BJ (cell line): ENCODE measurements at places on chromosomes 2 and 18.

DNA sequence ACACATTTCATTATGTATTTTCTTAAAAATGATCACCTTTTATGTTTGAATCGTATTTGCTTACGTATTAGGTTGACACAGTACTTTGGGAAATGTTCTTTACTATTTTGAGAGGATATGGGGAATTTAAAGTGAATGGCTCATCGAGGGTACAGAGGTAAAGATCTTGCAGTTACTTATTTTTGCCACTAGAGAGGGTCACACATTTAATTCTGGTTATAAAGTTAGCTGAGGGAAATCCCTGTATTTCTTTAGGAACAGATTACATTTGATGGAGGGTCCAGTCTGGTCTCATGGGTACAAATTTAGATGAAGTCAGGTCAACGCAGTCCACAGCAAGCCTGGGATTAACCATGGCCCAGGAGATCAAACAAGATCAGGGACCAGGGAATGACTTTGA is 24.5 kb downstream of the DYNC2LI1 start:
- DNase-seq = no peak

DNA sequence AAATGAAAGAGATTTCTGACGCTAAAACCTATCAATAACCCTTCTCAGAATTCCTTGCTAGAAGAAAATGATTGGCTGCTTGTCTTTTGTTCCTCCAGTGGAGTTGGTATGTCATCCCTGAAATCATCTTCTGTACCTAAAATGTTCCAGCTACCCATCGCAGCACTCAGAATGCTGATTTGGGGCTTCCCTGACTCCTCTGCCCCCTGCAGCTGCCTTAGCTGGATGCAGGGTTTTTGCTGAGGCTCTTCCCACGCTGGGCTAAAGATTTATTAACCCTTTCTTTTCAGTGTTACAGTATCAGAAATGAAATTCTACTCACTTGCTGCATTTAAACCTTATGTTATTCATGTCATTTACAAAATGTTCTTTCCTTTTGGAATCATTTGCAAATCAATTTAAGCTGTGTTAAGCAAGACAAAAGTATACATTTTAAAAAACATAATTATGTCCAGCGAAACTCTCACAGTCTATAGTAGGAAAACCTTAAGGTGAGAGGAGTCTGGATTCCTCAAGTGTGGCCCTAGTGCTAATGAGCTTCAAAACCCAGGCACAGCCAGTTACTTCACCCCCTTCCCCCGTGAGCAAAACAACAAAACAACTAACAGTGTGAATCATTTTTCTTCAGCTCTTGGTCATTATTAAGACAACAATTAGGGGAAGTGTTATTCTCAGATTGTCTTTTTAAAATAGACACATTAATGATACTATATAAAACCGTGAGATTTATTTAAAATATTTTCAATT is 32.8 kb downstream of the PKP4 start:
- no peak for DNase-seq

DNA sequence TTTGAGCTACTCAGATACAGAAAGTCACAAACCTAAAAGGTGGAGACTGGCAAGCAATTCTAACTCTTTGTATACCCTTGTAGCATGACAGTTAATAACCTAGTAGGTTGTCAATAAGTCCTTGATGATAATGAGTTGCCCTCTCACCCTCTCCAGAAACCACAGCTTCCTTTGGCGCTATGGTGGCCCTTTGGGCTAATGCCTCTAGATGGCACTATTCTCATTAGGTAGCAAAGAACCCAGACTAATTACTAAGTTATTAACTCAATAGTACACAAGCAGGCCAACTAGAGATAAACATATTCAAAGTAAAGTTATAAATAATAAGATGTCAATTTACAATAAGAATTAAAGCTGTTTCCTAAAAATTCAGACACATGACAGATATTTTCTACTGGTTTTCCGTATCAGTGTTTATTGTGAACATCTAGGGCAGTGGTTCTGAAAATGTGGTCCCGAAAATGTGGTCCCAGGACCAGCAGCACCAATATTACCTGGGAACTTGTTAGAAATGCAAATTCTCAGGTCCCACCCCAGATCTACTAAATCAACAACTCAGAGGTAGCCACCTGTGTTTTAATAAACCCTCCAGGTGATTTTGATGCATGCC is 41.1 kb downstream of the LDAH start:
- DNase-seq = no peak

DNA sequence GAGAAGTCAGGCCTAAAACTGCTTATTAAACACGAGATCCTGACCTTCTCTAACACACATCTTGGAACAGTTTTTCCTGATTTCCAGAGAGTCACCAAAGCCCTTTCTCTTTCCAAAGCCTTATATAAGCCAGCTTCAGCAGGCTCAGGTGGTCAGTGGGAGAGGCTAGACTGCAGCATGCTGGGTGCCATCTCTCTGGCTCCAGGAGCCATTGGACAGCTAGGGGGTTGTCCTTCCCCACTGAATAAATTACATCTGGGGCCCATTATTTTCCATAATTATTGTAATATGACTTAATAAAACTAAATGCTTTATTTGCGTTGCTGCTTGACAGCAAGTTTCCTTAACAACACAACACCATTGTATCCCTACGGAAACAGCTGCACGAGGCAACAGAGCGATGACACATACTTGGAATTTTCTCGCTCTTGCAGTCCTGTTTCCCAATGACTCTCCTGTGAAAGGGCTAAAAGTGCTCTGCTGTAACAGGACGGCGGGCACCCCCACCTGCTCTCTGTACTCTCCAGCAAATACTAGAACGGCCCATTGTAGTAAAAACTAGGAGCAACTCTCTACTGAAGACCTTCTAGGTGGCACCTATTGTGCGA is 160.6 kb downstream of the RNF144A start:
- no peak for DNase-seq

DNA sequence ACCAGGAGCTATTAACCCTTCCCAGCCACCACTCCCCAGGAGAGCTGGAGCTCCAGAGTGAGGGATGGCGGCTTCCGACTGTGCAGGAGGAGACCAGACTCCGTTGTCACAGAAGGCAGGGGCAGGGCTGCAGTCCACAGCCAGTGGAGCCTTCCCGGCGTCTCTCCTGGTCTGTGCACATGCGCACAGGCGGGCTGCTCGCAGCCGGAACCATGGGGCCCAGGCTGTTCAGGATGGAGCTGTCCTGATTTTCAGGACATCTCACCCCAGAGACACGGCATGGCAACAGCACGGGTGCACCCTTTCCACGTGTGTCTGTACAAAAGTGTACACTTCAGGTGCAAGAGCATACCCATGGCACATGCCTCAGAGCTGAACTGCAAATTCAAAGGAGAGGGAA is 28.9 kb downstream of the EIPR1 start:
- no peak for DNase-seq

DNA sequence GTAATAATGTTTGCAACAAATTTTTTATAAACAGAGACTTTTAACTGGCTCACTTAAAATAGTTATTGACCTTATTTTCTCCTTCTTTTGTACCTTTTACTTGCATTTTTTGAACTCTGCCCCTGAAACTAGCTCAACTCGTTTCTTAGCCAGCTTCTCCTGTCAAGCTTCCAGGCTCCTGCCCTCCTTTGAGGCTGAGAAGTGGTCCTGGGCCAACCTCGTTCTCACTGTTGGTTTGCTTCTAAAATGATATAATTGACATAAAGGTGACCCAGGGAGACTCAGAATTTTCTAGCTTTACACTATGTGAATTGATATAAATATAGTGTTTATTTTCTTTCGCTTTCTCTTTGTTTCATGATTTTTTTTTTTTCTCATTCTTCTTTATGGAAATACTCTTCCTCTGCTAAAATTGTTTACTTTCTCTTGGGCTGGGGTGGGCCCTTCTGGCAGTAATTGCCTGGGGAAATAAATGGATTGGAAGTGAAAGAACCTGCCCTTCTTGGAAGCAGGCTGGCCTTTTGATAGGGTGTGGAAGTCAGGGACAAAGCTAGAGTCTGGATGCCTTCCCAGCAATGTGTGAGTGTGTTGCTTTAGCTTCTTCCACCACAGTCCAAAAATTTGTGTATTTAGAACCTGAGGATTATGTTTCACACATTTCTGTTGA is 30.7 kb downstream of the GPD2 start:
- DNase-seq = no peak

DNA sequence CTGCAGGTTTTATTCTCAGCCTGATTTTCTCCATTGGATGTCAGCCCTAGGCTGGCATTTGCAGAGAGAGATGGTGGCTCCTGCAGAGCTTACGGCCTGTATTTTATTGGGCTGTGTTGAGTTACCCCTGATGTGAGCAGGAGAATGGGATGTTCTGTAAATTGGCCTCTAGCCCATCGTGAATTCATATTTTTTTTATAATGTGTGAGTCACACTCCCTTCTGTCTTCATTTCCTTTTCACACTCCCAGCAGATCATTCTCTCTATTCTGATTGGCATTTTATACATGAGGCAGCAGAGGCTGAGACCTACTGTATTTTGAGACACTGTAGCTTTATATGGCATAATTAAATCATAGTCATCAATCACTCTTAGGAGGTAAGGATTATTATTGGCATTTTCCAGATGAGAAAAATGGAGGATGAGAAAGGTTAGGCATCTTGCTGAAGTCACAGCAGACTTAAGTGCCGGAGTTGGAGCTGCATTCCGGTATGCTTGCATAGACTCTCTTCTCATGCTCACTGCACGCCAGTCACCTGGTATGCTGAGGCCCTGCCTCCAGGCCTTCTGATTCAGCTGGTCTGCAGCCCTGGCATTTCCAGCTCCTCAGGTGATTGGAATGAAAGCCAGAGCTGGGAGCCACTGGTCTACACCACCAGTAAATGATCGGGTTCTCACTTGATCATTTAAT is 142.4 kb downstream of the NEDD4L start:
- DNase-seq = peak; percentile 52

GRCh38 chr18:41703744-41704530 is 251.1 kb upstream of the PIK3C3 start:
- no peak for DNase-seq

DNA sequence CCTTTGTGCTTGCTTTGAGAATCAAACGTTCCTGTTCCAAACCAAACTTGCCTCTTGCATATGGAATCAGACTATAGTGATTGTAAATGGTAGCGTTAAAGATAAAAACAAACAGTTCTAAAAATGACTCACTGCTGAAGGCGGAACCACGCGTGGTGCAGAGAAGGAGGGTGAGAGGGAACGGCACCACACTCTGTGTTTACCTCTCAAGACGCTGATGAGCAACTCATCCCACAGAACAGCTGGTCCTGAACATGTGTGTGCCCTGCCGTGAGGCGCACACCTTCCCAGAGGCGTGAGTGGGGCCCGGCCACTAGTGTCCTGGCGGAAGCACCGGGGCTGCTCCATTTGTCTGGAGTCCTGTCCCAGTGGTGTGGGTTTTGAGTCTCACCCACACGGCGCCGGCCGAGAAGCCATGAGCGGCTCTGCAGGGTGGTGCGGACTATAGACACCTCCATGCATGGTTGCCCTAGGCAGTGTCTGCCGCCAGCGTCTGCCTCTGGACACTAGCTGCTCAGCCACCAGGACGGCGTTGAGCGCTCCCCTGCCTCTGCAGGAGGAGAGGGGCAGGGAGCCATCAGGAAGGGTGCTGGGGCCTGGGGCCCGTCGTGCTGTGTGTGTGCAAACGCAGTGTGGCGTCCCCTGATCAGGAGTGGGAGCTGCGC is 52.1 kb downstream of the NFATC1 start:
- no peak for DNase-seq

DNA sequence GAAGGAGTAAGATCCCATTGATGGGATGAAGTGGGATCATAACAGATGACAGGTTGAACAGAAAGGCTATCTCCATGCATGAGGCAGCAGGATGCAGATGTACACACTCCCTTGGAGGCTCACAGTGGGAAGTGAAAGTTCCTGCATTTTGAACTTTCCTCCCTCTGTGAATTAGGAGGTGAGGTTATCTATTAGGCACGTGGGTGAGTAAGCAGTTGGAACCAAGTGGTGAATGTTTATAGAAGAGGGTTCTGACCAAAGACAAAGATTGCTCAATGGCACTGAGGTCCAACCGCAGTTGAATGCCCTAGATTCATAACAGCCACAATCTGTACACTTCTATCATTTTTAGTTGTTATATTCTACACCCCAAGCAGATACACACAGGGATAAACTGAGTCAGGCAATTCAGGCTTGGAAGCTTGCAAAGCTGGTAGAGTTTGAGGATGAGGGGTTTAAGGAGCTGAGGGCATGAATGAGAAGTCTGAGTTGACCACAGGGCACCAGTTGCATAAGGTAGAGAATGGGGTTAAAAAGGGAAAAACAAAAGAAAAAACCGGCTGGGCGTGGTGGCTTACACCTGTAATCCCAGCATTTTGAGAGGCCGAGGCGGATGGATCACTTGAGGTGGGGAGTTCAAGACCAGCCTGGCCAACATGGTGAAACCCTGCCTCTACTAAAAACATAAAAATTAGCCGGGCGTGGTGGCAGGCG is 7.1 kb upstream of the KCMF1 start:
- DNase-seq = peak; percentile 49

- DNase-seq = no peak
These were observed 35.6 kb downstream of the CYB5A start for GRCh38 chr18:74256190-74256589.

DNA sequence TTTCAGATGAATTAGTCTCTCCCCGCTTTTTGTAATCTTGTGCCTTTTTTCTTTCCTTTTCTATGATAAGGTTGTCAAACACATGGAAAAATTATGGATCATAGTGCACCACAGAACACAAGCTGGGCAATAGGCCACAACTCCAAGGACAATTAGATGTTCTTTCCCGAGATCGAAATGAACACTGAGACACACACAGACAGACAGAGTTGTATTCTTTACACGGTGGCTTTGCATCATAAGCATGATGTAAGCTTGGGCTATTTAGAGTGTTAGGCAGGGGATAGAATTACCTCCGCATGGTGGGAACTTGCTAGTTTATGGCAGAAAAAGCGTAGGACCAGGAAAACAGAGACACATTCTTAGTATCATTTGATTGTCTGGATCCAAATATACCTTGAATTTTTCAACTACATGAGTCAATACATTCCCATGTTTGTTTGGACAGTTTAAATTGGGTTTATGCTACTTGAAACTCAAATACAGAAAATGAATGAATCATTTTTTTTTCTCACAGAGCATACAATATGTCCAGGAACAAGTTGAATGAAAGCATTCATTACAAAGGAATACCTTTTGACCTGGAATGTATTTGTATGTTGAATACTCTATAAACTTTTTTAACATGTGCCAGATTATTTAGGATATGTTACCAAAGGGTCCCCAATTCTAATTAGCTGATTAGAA is 1611.5 kb upstream of the TMEFF2 start:
- no peak for DNase-seq

- no peak for DNase-seq
These were observed 44.9 kb downstream of the MYO3B start for GRCh38 chr2:170222842-170223241.

GRCh38 chr18:39751921-39752320 is 2186.3 kb upstream of the CELF4 start:
- DNase-seq = no peak

- DNase-seq = no peak
These were observed 123.5 kb upstream of the ZFP36L2 start for GRCh38 chr2:43349904-43350303.
